ENCODE measurements at places on chromosomes 5 and 9.

GRCh38 chr5:60677850-60678664 is 21.9 kb downstream of the DEPDC1B start:
- peaks cover 4% of the 10 kb centered on the region for H3K4me1 ChIP-seq
- DNase-seq: peak; percentile 74
- peaks cover 3% of the 10 kb centered on the region for H3K36me3 ChIP-seq
- H3K27me3 ChIP-seq: no peaks in the 10 kb centered on the region
- no peak overlapping the region for H3K4me3 ChIP-seq
- H3K27ac ChIP-seq: no peak overlapping the region

- H3K4me3 ChIP-seq: no peak overlapping the region
- no peaks in the 10 kb centered on the region for H3K4me1 ChIP-seq
- no peak overlapping the region for H3K27ac ChIP-seq
- H3K27me3 ChIP-seq: no peaks in the 10 kb centered on the region
These were observed 726.5 kb upstream of the RIOK2 start for GRCh38 chr5:97909541-97909940.

DNA sequence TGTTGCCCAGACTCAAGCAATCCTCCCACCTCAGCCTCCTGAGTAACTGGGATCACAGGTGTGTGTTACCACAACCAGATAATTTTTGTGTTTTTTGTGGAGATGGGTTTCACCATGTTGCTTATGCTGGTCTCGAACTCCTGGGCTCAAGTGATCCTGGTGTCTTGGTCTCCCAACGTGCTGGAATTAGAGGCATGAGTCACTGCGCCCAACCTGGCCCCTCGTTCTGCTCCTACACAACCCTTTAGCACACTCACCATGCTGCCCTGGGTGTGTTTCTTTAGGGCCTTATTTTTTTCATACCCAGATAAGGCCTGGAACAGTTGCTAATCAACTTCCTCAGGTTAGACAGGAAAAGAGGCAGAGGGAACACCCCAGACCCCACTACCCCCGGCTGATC is 2.6 kb downstream of the PDZD2 start:
- no peak for DNase-seq
- no peak overlapping the region for H3K4me3 ChIP-seq
- H3K27me3 ChIP-seq: no peaks in the 10 kb centered on the region
- peaks cover 69% of the 10 kb centered on the region for H3K4me1 ChIP-seq
- H3K27ac ChIP-seq: peak overlapping the region; percentile 3

- H3K27me3 ChIP-seq: no peaks in the 10 kb centered on the region
- H3K4me3 ChIP-seq: no peak overlapping the region
- no peaks in the 10 kb centered on the region for H3K4me1 ChIP-seq
- H3K36me3 ChIP-seq: no peaks in the 10 kb centered on the region
- DNase-seq: peak; percentile 50
These were observed 57.4 kb upstream of the SLC25A51 start for GRCh38 chr9:37961351-37961750.

GRCh38 chr9:136667214-136667939 is 4.7 kb downstream of the EGFL7 start:
- H3K27me3 ChIP-seq: no peaks in the 10 kb centered on the region
- no peak overlapping the region for H3K4me3 ChIP-seq
- H3K27ac ChIP-seq: no peak overlapping the region
- no peak for DNase-seq
- H3K4me1 ChIP-seq: peaks cover 78% of the 10 kb centered on the region

DNA sequence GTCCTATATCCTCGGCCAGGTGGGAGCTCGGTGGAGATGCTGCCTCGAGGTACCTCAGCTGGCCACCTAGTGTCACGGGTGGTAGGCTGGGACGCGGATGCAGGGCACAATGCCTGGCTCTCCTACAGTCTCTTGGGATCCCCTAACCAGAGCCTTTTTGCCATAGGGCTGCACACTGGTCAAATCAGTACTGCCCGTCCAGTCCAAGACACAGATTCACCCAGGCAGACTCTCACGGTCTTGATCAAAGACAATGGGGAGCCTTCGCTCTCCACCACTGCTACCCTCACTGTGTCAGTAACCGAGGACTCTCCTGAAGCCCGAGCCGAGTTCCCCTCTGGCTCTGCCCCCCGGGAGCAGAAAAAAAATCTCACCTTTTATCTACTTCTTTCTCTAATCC is 2.0 kb downstream of the PCDHGC3 start:
- H3K4me1 ChIP-seq: peaks cover 11% of the 10 kb centered on the region
- no peak overlapping the region for H3K4me3 ChIP-seq
- DNase-seq: no peak
- no peaks in the 10 kb centered on the region for H3K36me3 ChIP-seq

DNA sequence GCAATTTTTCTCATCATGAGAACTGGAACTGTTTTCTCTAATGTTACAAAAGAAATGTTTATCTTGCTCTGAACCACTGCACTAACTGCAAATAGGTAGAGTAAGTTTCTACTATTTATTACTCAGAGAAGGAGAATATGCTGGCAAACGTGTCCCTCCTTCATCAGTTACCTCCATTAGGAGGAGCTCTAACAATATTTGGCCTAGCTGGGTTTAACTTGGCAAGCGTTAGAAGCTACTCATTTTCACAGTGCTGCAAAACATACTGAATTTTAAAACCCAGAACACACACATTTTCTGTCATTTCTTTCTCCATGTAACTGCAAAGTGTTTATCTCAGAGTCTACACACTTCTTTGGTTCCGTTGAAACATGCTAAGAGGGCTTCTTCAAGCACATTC is 101.0 kb upstream of the GABRG2 start:
- no peaks in the 10 kb centered on the region for H3K36me3 ChIP-seq
- H3K4me1 ChIP-seq: no peaks in the 10 kb centered on the region
- peak; percentile 2 for DNase-seq
- no peaks in the 10 kb centered on the region for H3K27me3 ChIP-seq
- no peak overlapping the region for H3K27ac ChIP-seq

Data from common myeloid progenitor, CD34-positive (primary cell).